Mesangial cell (primary cell): ENCODE measurements at places on chromosomes 2 and 18. TPM values are rescaled to one million over a fixed set of nuclear protein-coding genes. Genes with fewer than 3 reads are reported as not detected.

Gene CDH7
- not detected in 2 replicates for total RNA-seq

Gene SLC5A7
- total RNA-seq, result not detected in 2 replicates

Gene APLF
- total RNA-seq, result 2.8 TPM in 2 replicates

Gene FAM124B
- total RNA-seq, result not detected in 2 replicates

Gene MAP3K19
- total RNA-seq, result not detected in 2 replicates

Gene NCKAP5
- total RNA-seq, result 0.25 and 0.98 TPM in 2 replicates

Gene AFF3
- total RNA-seq, result 4.1 and 7.4 TPM in 2 replicates

Gene SPATA3
- not detected in 2 replicates for total RNA-seq

Gene ACMSD
- total RNA-seq, result not detected in 2 replicates

Gene FBXO15
- total RNA-seq, result 0.76 and 0.98 TPM in 2 replicates

Gene TMEM169
- total RNA-seq, result 1.6 and 7.0 TPM in 2 replicates

Gene C2orf78
- not detected in 2 replicates for total RNA-seq

Gene ELAC1
- total RNA-seq, result 2.8 and 5.1 TPM in 2 replicates

Gene FRZB
- total RNA-seq, result under 0.01 and 0.38 TPM in 2 replicates

Gene PLEKHH2
- total RNA-seq, result 2.8 and 8.2 TPM in 2 replicates

Gene EVA1A
- 80.2 and 109 TPM in 2 replicates for total RNA-seq

Gene ESCO1
- total RNA-seq, result 4.4 and 8.0 TPM in 2 replicates

Gene SP140
- 0.25 and 0.98 TPM in 2 replicates for total RNA-seq

Gene SERPINB5
- 0.13 TPM in 1 of 2 replicates, not detected in the other for total RNA-seq

Gene IGFBP2
- 541 and 588 TPM in 2 replicates for total RNA-seq

Gene SLC11A1
- total RNA-seq, result 0.63 TPM in 1 of 2 replicates, not detected in the other

Gene SALL3
- 0.13 and 0.49 TPM in 2 replicates for total RNA-seq

Gene CAPN14
- 0.13 TPM in 1 of 2 replicates, not detected in the other for total RNA-seq

Gene BCS1L
- 22.8 and 36.7 TPM in 2 replicates for total RNA-seq

Gene DCDC2C
- total RNA-seq, result not detected in 2 replicates

Gene CEP68
- total RNA-seq, result 5.9 and 10.3 TPM in 2 replicates

Gene DAW1
- 0.13 and 2.4 TPM in 2 replicates for total RNA-seq

Gene DUSP2
- total RNA-seq, result 2.1 and 3.8 TPM in 2 replicates

Gene KCNG2
- not detected in 2 replicates for total RNA-seq
